PC-3 (cell line): ENCODE measurements at places on chromosomes 1 and 21. TPM values are rescaled to one million over a fixed set of nuclear protein-coding genes. Genes with fewer than 3 reads are reported as not detected.

The GBP1 gene
- total RNA-seq = 1.0 and 1.2 TPM in 2 replicates

The LY9 gene
- total RNA-seq = not detected in 2 replicates

The KRTAP10-7 gene
- total RNA-seq = not detected in 2 replicates

The GCLM gene
- 26.0 and 26.3 TPM in 2 replicates for total RNA-seq

The KIF21B gene
- total RNA-seq = 0.46 and 0.66 TPM in 2 replicates

The TBX15 gene
- total RNA-seq = 0.58 TPM in 1 of 2 replicates, not detected in the other

The APOBEC4 gene
- total RNA-seq = not detected in 2 replicates

The DNM3 gene
- 0.46 and 0.98 TPM in 2 replicates for total RNA-seq

The ASCL5 gene
- total RNA-seq = 2.4 and 3.1 TPM in 2 replicates

The PAQR6 gene
- total RNA-seq = 6.6 and 7.2 TPM in 2 replicates

The TNFRSF9 gene
- 0.04 and 0.06 TPM in 2 replicates for total RNA-seq

The KCNK1 gene
- 31.1 and 34.7 TPM in 2 replicates for total RNA-seq

The FCRL2 gene
- not detected in 2 replicates for total RNA-seq

The TCHH gene
- total RNA-seq = not detected in 2 replicates

The RPTN gene
- total RNA-seq = not detected in 2 replicates

The HCRTR1 gene
- total RNA-seq = not detected in 2 replicates

The KIAA0040 gene
- total RNA-seq = 17.8 and 19.4 TPM in 2 replicates

The OR14A16 gene
- total RNA-seq = not detected in 2 replicates

The NBPF6 gene
- total RNA-seq = 0.07 TPM in 1 of 2 replicates, not detected in the other

The TMEM50B gene
- 21.5 and 25.5 TPM in 2 replicates for total RNA-seq

The RHBDL2 gene
- total RNA-seq = 3.6 and 10.0 TPM in 2 replicates

The BTBD19 gene
- total RNA-seq = 0.58 and 4.3 TPM in 2 replicates

The SEMA6C gene
- 2.0 and 2.8 TPM in 2 replicates for total RNA-seq

The CD160 gene
- not detected in 2 replicates for total RNA-seq

The RNU1-1 gene
- under 0.01 TPM in 2 replicates for total RNA-seq

The CALML6 gene
- total RNA-seq = 1.7 and 3.0 TPM in 2 replicates

The SPRR3 gene
- total RNA-seq = 0.51 TPM in 1 of 2 replicates, not detected in the other

The HAX1 gene
- total RNA-seq = 230 and 281 TPM in 2 replicates

The S100A2 gene
- total RNA-seq = 358 and 373 TPM in 2 replicates

The ANKRD65 gene
- 0.18 and 1.1 TPM in 2 replicates for total RNA-seq

The AMY1B gene
- not detected in 2 replicates for total RNA-seq

The HHIPL2 gene
- 1.1 and 1.2 TPM in 2 replicates for total RNA-seq

The KIF2C gene
- total RNA-seq = 98.7 and 121 TPM in 2 replicates

The FHAD1 gene
- 0.95 and 1.4 TPM in 2 replicates for total RNA-seq

The NR1I3 gene
- not detected in 2 replicates for total RNA-seq

The OLFML2B gene
- total RNA-seq = 0.46 and 1.4 TPM in 2 replicates

The VN1R5 gene
- not detected in 2 replicates for total RNA-seq

The CD1E gene
- total RNA-seq = not detected in 2 replicates

The C8B gene
- total RNA-seq = not detected in 2 replicates

The MIXL1 gene
- total RNA-seq = not detected in 2 replicates

The TCEA3 gene
- 18.7 and 23.6 TPM in 2 replicates for total RNA-seq

The PLA2G4A gene
- total RNA-seq = 1.3 and 2.3 TPM in 2 replicates

The CHI3L1 gene
- total RNA-seq = not detected in 2 replicates

The LRRC39 gene
- total RNA-seq = 0.84 and 0.86 TPM in 2 replicates

The CACNA1E gene
- total RNA-seq = not detected in 2 replicates

The SHISAL2A gene
- not detected in 2 replicates for total RNA-seq
